Kidney glomerular epithelial cell (primary cell): ENCODE measurements at places on chromosomes 5 and 9.

DNA sequence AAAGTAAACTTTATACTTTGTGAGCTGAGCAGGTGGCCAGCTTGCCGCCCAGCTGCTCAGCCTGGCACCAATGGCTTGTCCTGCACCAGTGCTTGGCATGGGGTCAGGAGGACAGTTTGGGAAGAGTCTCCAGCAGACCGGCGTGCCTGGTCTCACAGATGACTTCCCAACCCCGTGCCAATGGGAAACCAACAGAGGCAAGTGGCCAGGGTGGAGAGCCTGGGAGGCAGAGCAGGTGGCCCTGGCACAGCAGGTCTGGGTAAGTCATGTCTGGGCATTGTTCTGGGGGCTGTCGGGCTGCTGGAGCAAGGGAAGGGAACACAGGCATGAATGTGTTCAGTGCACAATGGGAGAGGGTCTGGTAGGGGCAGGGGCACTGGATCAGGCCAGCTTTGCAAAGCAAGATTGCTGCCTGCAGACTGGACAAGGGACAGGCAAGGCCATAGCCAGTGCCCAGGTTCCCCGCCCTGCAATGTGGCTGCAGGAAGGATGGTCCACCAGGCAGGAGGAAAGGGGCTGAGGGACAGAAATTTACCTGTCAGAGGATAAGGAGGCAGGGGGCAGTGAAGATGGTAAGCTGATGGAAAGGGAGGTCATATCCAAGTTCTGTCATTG lies 76.2 kb upstream of the ALDH1B1 start:
- no peak for DNase-seq

GRCh38 chr5:6379246-6379645 lies 899 bp upstream of the MED10 start:
- DNase-seq: no peak

DNA sequence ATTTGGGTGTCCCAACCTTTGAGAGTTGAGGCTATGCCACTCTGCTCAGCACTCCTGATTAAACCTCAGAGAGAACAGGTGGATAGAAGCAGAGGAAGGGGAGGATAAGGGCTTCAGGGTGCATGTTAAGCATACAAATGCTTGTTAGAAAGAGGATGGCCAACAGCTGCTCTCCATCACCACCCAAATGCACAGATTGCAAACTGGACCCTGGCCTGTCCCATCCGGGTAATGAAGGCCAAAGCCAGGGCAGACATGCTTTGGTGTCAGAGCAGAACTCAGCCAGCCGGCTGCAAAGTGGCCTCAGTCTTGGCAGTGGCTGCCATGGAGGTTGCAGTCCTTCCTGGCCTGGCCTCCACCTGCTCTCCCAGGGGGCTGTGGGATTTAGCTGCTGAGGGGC lies 84.3 kb downstream of the SIL1 start:
- DNase-seq: no peak

DNA sequence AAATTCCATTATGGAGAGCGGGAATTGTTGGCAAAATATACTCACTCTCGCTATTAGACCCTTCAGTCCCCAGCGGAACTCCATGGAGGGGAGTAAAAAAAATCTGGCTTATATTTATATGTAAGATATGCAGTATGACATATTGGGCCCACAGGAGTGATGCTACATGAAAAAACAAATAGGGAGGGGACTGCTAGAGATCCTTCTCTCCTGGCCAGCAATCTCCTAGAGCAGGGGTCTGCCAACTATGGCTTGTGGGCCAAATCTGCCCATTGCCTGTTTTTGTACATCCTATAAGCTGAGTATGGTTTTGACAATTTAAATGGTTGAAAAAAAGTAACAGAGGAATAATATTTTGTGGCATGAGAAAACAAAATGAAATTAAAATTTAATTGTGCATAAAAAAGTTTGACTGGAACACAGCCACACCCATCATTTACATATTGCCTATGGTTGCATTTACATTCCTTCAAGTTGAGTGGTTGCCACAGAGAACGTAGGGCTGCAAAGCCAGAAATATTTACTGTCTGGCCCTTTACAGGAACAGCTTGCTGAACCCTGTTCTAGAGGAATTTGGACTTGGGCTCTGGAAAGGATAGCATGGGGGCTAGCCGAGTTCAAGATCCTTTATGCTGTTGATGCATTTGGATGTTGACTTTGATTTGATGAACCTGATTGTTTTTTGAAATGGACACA lies 197.3 kb upstream of the CLINT1 start:
- DNase-seq: no peak

DNA sequence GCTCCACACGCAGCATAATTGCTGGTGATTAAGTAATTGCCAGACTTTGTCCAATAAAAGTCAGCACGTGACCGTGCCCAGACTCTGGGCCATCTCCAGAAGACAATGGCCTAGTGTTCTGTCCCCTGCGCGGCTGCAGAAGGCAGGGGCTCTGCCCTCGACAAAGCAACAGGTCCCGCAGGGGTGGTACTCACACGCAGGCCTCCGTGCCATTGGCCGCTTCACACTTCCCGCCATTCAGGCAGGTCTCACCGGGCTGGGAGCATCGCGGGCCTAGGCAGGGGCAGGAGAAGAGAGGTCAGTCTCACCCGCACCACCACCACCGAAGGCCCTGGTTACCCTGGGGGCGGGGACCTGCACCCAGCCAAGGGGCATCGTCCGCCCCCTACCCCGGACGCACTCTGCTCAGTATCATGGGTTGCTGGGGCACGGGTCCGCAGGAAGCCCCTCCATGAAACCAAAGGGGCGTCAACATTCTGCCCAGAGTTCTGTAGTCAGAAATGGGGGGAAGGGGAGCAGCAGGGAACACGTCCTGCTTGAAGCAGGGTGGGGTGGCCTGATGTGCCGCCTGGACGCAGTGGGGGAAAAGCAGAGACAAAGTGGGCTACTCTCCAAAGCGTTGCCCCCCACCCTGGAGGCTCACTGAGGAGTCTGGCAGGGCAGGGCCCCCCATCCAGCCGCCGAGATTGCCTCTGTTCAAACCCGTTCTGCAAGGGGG lies 1.9 kb downstream of the NOTCH1 start:
- DNase-seq: no peak

DNA sequence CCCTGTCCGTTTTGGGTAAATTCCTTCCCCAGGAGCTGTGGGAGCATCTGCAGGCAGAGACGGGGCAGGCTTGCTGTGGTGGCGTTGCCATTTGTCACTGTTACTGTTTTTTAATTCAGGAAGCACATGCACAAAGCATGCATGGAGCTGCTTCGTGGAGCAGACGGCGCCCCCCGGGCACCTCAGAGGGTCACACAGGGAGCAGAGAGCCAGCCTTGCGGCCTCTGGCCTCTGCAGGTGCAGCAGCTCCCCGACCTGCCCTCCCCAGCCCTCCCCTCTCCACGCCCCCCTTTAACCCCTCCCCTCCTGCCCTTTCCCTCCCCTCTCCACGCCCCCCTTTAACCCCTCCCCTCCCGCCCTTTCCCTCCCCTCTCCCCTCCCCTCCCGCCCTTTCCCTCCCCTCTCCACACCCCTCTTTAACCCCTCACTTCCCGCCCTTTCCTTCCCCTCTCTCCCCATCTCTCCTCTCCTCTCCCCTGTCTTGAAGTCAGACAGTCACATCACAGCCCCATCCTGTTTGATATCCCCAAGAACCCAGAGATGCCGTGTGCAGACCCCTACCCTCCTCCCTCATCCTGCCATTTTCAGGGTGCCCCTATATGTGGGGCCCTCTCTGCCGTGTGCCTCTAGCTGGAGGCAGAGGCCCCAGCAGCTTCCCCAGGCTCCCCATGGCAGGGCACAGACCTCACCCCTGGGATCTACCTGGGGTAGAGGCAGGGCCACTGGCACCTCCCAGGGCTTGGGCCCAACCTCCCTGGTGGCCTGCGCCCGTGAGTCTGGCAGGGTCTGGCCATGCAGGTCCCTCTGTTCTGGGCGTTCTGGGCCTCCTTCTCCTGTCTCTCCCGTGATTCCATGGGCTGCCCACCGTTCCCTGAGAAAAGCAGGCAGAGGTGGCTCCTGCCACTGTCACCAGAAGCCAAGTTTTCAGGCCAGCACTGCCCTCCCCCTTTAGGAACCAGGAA lies 29.6 kb upstream of the UBAC1 start:
- DNase-seq: no peak

DNA sequence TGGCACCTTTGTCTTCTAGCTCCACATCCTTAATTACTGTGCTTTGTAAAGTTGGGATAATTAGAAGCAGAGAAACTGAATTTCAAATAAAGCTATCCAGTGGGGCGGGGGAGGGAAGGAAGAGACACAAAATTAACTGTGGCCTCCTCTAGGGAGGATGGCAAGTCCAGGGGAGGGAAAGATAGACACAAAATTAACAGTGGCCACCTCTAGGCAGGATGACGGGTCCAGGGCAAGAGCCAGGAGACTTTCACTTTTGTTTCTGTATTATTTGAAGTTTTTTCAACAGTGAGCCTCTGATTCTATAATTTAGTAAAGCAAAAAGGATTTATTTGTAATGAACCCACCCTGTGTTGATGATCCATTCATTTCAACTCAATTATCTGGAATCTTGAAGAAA lies 335.9 kb downstream of the MSX2 start:
- no peak for DNase-seq

DNA sequence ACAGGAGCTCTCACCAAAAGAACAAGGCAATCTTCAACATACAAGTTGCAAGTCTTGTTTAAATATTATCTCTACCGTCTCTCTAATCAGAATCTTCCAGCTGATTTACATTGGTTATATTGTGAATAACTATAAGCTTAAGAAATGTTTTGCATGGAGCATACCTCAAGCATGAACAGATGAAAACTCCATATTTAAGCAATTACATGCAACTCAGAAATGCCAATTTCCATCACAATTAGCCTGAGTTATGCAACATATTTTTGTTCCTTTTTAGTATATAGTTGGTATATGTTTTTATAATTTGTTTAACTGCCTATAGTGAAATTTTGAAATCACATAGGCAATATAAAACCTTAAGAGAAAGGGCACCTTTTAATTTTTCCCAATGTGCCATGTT lies 142.5 kb downstream of the DENND1A start:
- no peak for DNase-seq

DNA sequence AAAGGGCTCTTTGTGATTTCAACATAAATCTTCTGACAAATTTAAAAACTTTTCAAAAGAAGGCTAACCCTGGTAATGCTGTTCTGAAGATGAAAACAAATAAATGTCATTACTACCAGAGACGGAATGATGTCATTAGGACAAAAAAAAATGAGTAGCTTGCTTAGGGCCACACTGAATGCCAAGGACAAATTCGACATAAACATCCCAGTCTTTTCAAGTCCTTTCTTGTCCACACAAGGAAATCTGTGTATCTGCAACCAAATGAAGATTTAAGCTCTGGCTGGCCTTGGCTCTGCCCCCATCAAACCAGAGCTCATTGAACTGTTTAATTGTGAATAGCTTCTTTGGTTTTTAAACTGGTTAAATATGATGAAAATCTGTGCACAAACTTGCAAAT lies 592.7 kb downstream of the TLE1 start:
- no peak for DNase-seq

DNA sequence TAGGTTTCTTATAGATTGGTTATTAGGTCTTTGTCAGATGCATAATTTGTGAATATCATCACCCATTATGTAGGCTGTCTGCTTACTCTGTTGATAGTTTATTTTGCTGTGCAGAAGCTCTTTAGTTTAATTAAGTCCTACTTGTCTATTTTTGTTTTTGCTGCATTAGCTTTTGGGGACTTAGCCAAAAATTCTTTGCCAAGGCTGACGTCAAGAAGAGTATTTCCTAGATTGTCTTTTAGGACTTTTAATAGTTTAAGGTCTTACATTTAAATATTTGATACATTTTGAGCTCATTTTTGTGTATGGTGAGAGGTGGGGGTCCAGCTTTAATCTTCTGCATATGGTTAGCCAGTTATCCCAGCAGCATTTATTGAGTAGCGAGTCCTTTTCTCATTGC lies 24.8 kb upstream of the ANGPTL2 start:
- no peak for DNase-seq

DNA sequence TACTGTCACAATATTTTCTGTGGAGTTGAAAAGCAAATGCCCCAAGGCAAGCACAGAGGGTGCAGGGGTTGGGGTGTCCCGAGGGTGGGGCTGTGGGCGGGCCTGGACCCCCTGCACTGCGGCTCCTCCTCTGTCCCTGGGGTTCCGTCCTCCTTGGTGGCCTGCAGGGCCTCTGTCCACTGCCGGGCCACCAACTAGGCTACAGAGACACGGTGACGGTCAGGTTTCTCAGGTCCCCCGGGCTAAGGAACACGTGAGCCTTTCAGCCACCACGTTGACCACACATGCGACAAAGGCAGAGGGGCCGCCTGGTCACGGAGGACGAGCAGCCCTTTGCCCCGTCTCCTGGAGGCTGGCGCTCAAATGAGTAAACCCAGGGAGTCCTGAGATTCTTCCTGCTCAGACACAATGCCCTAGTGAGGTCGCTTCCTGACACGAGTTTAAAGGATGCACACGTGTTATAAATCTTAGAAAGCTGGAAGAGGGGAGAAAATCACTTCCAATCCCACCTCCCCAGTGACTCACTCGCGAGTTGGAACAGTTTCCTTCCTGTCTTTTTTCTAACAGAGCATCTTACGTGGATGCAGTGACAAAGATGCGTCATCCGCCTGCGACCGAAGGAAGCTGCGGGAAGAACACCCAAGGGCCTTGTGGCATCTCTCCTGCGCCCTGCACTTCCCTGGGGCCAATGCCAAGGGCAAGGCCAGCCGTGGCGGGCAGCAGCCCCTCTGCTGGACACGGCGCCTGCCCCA lies 24.8 kb upstream of the OBP2B start:
- DNase-seq: no peak

- peak; percentile 2 for DNase-seq
Observed at GRCh38 chr5:118968925-118969375, 19.4 kb downstream of the DTWD2 start.

GRCh38 chr5:173625673-173626504 lies 9.4 kb upstream of the BOD1 start:
- DNase-seq: no peak

DNA sequence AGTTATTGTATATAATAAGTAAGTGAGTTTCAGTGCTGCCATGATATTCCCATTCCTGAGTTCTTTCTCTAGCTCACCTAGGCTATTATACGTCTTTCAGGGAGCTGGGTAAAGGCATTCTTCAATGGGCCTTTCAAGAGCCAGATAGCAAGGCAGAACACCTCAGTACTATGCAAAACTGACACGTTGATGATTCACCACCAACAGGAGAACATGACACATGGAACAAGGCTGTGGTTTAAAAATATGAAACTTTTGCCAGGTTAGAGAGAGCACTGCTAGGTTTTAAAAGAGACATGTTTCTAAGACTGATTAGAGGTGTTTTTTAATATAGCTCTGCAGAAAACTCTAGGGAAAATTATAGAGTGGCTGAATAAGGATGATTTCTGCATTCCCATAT lies 95.9 kb downstream of the UGCG start:
- peak; percentile 77 for DNase-seq

- DNase-seq: no peak
Observed at GRCh38 chr9:37273595-37273994, 148.9 kb upstream of the GRHPR start.

DNA sequence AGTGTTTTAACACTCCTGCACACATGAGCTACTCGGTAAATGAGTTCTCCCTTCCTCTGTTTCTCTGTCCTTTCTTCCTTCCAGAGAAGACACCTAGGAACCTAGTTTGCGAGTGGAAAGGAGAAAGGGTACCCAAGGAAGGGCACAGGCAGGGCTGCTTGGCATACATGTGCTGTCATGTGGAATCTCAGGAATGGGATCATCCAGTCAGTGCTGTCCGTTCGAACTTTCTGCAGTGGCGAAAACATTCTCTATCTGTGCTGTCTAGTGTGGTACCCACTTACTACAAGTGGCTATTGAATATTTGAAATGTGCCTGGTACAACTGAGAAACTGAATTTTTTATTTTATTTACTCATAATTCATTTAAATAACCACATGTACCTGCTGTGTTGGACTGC lies 28.0 kb downstream of the NLN start:
- DNase-seq: no peak

- no peak for DNase-seq
Observed at GRCh38 chr5:39816866-39817265, 392.1 kb upstream of the DAB2 start.

GRCh38 chr5:96605144-96605837 lies 56.9 kb upstream of the CAST start:
- no peak for DNase-seq
